ENCODE measurements at places on chromosomes 12 and 14.

- DNase-seq, result no peak
Measured at GRCh38 chr14:53218161-53218560, 65.0 kb upstream of the DDHD1 start.

- no peak for DNase-seq
Measured at GRCh38 chr14:97594306-97594705, 797.1 kb downstream of the VRK1 start.

GRCh38 chr12:98238515-98239130 lies 276.8 kb upstream of the TMPO start:
- no peak for DNase-seq

DNA sequence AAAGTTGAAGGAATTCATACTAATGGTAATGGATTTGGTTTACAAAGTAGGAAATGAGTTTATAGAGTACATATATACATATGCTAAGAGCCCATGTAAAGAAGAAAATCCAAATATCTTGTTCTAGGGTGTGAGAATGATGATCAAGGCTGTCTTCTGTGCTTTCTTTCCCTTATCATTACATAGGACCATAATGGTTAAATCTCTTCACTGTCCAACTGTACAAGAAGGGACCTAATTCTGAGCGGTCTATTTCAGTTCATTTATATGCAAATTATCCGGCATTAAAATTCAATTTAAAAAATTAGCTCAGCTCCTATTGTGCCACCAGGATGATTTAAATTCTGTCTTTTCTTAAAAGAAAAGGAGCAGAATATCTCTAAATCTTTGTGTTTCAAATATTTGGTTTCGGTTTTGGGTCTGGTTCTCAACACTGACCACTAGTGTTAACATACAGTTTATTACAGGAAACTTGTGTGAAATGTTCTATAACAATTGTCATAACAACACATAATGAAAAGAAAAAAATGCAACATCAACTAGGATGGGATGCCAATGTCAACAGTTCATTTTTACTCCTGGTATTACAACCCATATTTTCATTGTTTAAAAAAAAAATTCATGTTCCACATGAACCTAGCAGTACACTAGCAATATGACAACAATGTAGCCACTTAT lies 16.8 kb downstream of the OR4K1 start:
- DNase-seq, result no peak

DNA sequence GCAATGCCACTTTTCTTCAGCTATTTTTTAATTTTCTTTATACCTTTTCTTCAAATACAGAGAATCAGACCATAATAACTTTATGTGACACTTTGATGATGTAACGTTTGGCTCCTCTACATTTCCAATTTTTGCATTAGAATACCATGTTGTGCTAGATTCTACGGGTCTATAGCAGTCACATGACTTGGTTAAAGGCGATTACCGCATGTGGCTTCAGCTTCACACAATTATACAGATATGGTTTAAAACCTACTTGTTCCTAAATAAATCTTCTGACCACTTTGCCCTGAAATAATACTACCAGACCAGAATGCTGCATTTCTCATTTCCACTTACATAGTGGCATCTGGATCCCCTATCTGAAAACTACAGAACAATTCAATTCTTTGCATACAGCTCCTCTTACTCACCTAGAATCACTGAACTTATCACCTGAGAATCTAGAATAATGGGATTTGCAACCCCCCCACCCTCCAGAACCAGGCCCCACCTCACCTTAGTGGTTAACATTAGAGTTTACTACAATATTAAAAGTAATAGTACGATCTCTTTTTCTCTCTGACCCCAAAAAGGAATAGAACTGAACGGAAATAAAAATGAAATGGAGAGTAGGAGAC lies 1.3 kb downstream of the MAX start:
- no peak for DNase-seq

DNA sequence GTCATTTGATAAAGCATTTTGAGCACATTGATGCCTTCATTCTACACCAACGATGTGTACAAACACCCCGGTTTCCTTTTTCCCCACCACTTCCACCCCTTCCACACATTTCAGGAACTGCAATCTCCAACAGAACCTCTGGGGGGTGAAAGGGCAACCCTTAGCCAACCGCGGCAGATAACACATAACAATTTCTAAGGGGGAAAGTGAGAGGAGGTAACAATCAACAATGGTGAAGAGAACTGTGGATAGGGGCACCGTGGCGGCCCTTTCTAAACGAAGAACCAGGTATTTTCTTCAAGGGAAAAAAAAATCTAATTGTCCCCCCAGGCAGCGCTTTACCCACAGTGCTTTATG lies 1.1 kb downstream of the KITLG start:
- no peak for DNase-seq

- DNase-seq, result no peak
Measured at GRCh38 chr12:65941388-65941787, 117.1 kb downstream of the HMGA2 start.

GRCh38 chr12:49959685-49960473 lies 1.8 kb upstream of the AQP5 start:
- no peak for DNase-seq

DNA sequence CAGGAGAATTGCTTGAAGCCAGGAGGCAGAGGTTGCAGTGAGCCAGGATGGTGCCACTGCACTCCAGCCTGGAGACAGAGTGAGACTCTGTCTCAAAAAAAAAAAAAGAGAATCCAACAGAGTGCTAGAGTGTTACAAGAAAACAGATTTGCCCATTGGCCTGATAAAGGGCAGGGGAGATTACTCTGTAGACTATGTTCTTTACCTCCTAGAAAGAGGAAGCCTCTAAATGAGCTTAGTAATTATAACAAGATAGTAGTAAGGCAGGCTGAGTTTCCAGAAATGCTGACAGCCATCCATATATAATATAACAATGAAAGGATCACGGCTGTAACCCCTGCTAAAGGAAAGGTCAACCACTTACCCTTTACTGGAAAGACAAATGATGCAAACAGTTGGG lies 24.4 kb downstream of the AK7 start:
- DNase-seq, result no peak

Measured in cortex of kidney (tissue), 1 donor.